ENCODE measurements at places on chromosomes 1 and 21.

GRCh38 chr1:30886710-30887428 lies 21.7 kb downstream of the SDC3 start:
- no peak for DNase-seq

GRCh38 chr1:85450832-85451231 lies 14.1 kb downstream of the DDAH1 start:
- DNase-seq, result no peak

DNA sequence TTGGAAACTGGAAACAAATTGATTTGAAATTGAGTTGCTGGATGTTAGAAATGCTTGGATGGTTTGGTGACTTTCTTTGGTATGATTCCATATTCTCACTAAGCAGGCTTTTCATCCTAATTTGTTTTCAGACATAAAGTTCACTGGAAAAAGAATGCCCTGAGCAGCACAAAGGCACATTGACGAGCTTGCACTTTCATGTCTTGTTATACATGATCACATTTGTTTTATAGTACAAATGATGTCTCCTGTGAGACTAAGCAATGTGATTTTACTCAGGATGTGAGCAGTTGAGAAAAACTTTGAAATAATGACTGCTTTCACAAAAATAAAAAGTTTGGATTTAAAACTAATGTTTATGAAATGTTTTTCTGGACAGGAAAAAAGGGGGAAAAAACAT lies 63.6 kb downstream of the KCNT2 start:
- no peak for DNase-seq

- no peak for DNase-seq
Observed at GRCh38 chr1:77642196-77642595, 40.3 kb downstream of the ZZZ3 start.

- DNase-seq, result no peak
Observed at GRCh38 chr1:209160230-209160629, 423.3 kb upstream of the CAMK1G start.

GRCh38 chr1:223023863-223024262 lies 119.2 kb downstream of the TLR5 start:
- DNase-seq, result no peak

- no peak for DNase-seq
Observed at GRCh38 chr21:41199588-41199987, 31.6 kb downstream of the BACE2 start.

DNA sequence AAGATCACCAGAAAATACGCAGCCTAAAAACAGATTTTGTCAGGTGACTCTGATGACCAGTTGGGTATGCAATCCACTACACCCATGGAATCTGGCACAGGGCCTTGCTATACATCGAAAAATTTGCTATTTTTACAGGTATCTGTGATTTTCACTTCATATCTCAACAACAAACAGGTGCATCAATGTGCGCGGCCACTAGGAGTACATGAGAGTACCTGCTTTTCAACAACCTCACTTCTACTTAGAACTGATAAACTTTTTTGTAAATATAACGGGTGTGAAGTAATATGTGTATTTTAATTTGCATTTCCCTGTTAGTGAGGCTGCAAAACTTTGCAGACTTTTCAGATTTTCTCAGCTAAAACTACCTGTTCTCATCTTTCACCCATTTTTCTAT lies 80.8 kb downstream of the SLC45A1 start:
- no peak for DNase-seq

GRCh38 chr1:199948587-199949280 lies 78.8 kb upstream of the NR5A2 start:
- peak; percentile 7 for DNase-seq

- peak; percentile 33 for DNase-seq
Observed at GRCh38 chr21:33211732-33212131, 18.0 kb upstream of the IFNAR2 start.

GRCh38 chr1:30411206-30411605 lies 312.2 kb downstream of the MATN1 start:
- no peak for DNase-seq

GRCh38 chr1:173304529-173305227 lies 97.5 kb upstream of the TNFSF4 start:
- DNase-seq, result no peak

DNA sequence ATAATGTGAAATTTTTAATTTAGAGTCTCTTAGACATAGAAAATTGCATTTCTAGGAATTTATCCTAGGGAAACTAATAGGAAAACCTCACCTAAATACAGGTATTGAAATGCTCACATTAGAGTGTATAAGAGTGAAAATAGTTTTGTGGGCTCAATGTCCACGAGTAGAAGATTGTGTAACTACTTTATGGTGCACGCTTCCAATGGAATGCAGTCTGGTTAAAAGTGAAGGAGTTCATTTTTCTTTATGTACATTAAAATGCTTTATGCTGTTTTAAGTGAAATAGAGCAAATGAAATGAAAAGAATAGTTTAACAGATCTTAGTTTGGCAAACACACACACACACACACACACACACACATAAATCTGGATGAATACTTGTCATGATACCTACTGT lies 278.2 kb downstream of the USP25 start:
- DNase-seq, result no peak

DNA sequence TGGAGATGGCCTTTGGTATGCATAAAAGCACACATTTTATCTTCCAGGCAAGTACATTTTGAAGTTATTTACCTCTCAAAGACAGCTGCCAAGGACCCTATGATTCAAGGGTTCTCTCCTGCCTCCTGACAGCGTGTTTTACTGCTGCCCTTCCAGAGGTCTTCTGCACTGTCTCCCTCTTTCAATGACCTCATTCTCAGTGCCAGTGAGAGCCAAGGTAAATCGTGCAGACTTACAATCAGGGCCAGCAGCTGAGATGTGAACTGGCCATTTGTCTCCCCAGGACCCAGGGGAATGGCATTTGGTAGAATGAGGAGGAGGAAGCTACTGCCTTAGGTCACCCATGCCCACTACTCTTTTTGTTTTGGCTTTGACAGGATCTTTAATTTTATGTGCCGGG lies 84.2 kb upstream of the FGGY start:
- no peak for DNase-seq

DNA sequence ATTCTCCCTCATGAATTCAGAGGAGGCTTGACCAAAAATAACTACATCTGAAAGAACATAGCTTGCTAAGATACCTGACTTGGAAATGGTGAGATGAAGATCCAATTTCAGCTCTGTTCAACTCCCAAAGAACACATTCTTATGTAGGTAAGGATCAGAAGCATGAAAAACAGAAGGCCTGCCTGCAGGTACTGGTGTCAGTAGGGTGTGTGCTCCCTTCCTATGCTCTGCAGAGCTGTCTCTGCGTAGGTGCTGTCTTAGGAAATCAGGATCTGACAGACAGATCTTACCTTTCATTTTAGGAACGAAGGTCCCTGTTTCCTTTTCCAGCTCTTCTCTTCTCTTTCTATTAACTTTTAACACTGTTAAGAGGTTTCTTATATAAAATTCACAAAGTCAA lies 5.6 kb upstream of the OR6K2 start:
- DNase-seq, result no peak

- no peak for DNase-seq
Observed at GRCh38 chr1:231678011-231678432, 51.4 kb downstream of the DISC1 start.

GRCh38 chr1:231969076-231969475 lies 342.5 kb downstream of the DISC1 start:
- DNase-seq, result no peak

GRCh38 chr1:165501970-165502348 lies 41.8 kb upstream of the LRRC52 start:
- DNase-seq, result no peak

- DNase-seq, result peak; percentile 28
Observed at GRCh38 chr1:157145076-157145475, 6.9 kb upstream of the ETV3 start.

- no peak for DNase-seq
Observed at GRCh38 chr1:98662356-98662670, 792 bp downstream of the SNX7 start.

Measured in inflammatory macrophage (primary cell).